Inflammatory macrophage treated with lipopolysaccharide for 1 hour (primary cell): ENCODE measurements at places on chromosomes 1 and 21.

DNA sequence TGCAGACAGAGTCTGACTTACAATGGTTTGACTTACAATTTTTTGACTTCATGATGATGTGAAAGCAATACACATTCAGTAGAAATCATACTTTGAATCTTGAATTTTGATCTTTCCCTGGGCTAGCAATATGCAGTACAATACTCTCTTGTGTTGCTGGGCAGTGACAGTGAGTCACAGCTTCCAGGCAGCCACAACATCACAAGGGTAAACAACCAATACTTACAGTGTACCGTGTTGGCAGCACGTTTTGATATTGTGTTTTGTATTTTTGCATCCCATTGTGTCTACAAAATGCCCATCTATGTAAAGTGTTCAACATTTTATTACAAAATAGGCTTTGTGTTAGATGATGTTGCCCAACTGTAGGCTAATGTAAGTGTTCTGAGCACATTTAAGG is 150.9 kb downstream of the NTMT2 start:
- DNase-seq: no peak

DNA sequence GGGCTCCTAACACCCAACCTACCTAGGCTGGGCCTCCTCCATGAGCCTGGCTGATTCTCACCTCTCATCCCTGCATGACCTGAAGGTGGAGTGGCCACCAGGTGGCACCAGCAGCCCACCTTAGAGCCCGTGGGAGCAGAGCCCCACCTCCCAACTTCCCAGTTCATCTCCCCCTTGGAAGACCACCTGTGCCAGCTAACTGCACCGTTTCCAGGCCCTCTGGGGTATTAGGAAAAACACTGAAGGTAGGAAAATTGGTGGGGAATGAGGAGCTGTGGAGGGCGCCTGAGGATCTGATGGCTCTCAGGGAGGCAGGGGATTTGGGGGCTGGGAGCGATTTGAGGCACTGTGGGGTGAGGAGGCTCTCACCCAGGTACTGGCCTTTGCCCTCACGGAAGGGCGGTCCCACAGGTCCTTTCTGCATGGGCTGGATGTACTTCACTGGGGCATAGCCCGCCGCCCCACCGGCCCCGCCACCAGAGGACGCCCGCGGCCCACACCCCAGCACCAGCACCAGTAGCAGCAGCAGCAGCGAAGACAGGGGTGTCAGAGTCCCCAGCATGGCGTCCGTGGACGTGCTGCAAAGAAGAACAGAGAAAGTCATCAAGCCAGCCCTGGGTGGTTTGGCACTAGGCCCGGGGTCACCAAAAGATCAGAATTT is 11.1 kb downstream of the ADPRS start:
- DNase-seq: peak; percentile 83

GRCh38 chr1:41920658-41921057 is 1.9 kb upstream of the HIVEP3 start:
- no peak for DNase-seq

DNA sequence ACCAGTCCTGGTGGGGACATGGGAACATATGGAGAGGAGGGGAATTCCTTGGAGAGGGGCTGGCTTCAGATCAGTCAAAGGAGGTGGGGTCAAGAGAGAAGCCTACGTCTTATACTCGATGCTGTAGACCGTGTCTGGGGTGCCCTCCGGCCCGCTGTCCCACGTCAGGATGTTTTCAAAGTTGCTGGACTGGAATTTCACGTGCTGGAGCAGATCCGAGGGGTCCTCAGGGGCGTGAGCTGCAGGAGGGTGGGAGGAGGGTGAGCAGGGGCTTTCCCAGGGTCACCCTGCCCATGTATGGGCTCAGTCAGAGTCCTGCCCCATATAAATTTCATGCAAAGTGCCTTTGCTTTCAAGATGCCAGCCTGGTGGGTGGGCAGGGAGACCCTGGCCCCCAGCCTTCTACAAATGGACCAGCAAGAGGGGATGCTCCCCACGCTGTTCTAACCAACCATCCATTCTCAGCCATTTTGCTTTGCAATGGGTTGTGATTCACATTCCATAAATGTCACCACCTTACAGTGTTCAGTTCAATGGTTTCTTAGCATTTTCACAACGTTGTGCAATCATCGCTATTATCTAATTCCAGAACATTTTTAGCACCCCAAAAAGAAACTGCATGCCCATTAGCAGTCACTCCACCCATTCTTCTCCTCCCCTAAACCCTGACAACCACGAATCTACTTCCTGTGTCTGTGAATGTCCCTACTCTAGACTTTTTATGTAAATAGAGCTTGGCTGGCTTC is 4.3 kb downstream of the IL22RA1 start:
- peak; percentile 2 for DNase-seq

DNA sequence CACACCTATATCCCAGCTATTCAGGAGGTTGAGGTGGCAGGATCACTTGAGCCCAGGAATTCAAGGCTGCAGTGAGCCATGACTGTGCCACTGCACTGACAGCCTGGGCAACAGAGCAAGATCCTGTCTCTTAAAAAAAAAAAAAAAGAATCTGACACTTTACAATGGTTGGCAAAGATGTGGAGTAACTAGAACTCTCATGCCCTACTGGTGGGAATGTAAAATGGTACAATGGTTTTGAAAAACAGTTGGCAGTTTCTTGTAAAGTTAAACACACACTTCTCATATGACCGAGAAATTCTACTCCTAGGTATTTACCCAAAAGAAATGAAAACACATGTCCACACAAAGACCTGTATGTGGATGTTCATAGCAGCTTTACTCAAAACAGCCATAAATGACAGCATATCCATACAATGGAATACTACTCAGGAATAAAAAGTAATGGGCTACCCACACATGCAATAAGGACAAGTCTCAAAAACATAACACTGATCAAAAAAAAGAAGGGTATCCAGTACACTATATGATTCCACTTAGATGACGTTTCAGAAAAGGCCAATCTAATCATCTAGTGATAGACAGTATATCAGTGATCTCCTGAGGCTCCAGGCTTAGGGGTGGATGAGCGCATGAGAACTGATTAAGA is 58.1 kb downstream of the HLCS start:
- no peak for DNase-seq

- peak; percentile 1 for DNase-seq
Measured at GRCh38 chr1:245516284-245516759, 361.5 kb downstream of the KIF26B start.

DNA sequence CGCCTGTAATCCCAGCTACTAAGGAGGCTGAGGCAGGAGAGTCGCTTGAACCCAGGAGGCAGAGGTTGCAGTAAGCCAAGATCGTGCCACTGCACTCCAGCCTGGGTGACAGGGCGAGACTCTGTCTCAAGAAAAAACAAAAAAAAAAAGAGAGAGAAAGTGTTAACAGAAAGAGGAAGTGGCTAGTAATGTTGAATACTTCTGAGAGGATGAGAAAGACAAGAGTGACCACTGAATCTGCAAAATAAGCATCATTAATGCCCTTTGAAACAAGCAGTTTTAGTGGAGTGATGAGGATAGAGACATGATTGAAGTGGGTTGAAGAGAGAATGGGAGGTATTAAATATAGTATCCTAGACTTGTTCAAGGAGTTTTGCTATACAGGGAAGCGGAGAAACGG is 11.7 kb downstream of the MPZ start:
- DNase-seq: peak; percentile 50

DNA sequence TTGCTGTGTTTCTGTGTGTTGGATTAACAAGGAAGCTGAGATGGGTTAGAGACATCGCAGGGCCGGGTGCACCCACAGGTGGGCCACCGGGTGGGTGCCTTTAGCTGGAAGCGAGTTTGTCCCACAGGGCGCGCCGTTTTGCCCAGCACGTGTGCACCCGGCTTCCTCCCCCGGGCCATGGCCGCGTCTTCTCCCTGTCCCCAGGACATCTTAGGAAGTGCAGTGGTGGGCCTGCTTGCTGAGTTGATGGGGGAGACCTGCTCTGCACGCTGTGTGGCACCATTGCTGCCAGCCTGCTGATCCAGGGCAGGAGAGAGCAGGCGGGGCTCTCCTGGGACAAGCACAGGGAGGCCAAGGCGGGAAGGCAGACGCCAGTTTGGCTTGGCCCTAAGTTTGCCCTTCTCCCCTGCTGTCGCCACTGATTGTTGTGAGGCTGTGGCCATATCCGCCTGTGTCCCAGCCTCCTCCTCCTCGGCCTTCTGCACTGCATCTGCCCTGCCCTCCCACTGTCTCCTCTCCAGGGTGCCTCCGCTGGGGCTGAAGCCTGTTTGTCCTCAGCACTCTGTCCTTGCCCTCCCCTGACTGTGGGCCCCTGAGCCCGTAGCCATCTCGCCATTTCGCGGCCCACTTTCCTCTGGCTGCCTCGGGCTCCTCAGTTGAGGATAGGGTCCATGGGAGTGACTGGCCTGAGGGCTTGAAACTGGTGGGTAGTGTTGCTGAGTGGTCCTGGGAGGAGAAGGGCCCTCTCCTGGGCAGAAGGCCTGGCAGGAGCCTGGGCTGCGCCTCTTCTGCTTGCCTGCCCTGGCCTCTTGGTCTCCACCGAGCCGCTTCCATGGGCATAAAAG is 47.6 kb downstream of the PKNOX1 start:
- no peak for DNase-seq

- DNase-seq: peak; percentile 20
Measured at GRCh38 chr1:48061162-48062136, 64.3 kb upstream of the TRABD2B start.

GRCh38 chr1:228488818-228489674 is 1.9 kb downstream of the RNF187 start:
- DNase-seq: no peak

GRCh38 chr1:182383037-182383661 is 8.4 kb downstream of the GLUL start:
- no peak for DNase-seq

- no peak for DNase-seq
Measured at GRCh38 chr1:217876401-217876800, 245.3 kb downstream of the SPATA17 start.

- no peak for DNase-seq
Measured at GRCh38 chr1:3403011-3403345, 51.5 kb upstream of the ARHGEF16 start.
